Renal pelvis (tissue), 12 donors: ENCODE measurements at places on chromosomes 12 and 14.

DNA sequence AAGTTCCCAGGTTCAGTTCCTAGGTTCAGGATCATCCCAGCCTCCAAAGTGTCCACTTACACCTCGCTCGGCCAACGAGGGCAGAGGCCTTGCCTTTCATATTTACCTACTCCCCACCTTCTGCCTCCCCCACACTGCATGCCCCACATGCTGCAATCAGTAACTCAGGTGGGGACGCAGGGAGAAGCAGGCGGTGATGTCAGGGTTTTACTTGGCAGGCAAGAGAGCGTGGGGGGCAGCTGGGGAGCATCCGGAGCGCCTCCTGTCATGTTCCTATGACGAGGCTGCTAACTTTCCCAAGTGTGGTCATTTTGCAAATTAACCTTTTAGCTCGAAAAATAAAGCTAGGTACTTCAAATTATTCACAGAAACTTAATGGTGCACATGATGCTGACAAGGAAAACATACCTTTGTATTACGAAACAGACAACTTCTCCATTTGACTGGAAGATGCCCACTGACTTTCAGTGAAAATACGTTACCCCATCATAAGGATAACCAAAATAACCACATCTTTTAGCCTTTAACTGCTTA, 53.8 kb downstream of the SETD3 start:
- no peak for DNase-seq

GRCh38 chr12:130212384-130212989, 50.2 kb downstream of the FZD10 start:
- DNase-seq, result no peak

DNA sequence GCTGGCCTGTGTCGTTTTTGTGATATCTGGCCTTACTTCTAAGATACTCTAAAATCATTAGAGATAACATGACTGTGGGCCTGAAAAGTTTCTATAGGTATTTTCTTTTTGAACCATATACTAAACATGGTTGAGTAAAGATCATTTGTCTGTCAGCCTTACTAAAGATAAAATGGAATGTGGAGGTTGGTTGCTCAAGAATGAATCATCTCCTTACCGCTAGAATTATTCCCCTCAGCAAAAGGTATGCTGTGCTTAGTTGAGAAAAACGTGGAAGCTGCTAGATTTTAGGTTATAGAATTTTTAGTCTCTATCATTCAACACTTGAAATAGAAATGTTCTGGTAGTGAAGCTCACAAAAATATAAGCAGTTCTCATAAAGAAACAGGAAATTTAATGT, 407.3 kb downstream of the AEBP2 start:
- no peak for DNase-seq

- DNase-seq, result no peak
These were observed 319.8 kb downstream of the ZFP36L1 start for GRCh38 chr14:68473069-68473468.

DNA sequence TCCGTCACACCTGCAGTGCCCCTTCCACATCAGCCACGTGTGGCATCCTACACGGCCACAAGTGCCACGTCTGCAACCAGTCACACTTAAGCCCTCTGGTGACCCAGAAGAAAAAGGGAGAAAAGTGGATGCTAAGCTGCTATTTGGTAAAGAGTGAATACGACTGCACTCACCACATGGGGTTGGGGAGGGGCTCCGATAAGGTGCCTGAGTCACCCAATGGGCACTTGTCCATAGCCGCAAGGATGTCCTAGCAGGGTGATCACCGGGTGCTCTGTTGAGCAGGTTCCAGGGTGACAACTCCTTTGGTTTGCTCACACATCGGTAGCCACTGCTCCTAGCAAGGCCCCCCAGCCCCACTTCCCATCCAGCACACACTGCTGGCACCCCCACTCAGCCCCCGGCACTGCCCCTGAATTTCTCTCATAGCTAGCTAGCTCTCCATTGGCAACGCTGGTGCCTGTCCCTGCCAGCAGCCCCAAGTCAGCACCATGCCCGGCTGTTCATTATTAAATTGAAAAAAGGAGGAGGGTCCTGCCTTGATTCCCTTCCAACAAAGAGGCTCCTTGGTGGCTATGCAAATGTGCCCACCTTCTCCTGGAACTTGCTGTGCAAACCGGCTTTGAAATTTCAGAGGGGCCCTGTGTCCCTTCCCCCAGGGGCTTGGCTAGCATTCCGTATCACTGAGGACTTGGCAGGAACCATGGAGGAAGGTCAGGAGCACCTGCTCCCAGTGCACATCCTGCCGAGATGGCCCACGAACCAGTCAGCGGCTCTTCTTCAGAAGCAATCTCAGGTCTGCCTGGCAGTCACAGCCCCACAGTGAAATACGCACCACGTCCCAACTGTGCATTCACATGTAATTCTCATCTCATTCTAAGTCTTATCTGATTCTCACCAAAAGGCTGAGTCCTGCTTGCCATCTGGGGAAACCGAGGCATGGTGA, 227.7 kb upstream of the DIO3 start:
- DNase-seq, result no peak
